Activated CD4-positive, alpha-beta T cell treated with anti-CD3 and anti-CD28 coated beads for 48 hours (primary cell): ENCODE measurements at places on chromosomes 11 and 22.
A peak's percentile ranks its signal among the peaks of the same experiment; 100 is the strongest.

DNA sequence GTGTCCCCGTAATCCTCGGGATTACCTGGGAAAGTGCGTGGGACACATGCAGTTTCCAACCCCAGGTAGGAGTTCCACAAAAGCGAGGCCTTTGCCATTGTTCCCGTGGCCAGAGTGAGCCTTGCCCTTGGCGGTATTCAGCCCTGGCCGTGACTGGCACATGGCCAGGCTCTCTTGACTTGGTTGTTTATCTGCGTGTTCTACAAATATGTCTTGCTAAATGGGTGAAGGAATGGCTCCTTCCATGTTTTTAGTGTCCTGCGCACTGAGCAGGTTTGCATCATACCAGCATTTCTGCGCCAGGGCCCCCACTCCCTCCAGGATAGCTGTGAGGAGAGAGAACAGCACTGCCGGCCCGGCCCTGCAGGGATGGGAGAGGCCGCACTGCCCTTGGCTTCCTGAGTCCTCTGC lies 20.0 kb downstream of the POLR3H start:
- DNase-seq = no peak

DNA sequence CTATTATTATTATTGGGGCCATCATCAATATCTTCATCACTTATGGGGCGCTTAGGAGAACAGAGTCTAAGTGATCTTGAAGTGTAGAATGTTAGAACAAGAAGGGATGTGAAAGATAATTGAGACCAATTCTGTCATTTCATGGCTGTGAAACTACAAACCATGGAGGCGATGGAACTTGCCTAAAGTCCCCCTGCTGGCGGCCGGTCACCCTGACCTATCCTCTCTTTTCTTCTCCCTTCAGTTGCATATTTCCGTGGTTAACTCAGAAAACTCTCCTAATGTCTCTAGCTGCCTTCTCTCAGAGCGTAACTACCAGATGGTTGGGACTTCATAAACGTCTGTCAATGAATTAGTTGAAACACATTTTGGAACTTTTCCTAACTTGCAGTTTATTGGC lies 6.6 kb upstream of the OR4B1 start:
- peak; percentile 9 for DNase-seq

GRCh38 chr11:99069856-99070444 lies 49.2 kb downstream of the CNTN5 start:
- DNase-seq = no peak

DNA sequence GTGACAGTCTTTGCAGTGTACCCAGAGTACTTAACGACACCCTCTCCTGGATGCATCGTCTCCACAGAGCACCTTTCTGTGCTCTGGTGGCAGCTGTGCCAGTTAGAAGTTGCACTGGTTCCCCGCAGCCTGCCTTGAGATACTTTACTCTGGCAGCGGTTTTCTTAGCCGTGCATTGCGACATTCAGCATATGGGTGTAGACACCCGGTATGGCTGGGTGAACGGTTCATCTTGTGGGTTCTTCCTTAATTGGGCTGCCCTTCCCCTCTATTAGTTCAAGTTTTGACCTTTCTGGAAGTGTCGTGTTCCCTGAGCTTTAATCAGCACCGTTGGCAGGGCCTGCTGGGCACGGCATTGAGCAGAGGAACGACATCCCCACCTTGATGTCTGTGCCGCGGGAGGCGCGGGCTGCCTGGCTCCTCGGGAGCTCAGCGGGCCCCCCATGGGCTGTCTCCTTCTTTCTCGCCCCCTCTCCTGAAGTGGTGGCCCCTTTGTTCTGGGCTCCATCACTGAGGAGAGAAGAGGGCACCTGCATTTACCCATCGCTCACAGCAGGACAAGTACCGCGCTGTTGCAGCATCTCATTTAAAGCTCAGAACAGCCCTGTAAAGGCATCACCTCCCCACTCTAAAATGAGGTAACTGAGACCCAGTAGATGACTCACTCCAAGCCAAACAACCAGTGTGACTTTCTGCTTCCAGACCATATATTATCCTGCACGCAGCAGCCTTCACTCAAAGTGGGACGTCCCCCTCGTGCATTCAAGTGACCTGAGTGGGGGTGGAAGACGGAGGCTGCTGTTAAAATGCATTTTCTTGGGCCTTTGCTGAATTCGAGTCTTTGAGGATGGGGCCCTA lies 13.3 kb downstream of the FAM83F start:
- no peak for DNase-seq

DNA sequence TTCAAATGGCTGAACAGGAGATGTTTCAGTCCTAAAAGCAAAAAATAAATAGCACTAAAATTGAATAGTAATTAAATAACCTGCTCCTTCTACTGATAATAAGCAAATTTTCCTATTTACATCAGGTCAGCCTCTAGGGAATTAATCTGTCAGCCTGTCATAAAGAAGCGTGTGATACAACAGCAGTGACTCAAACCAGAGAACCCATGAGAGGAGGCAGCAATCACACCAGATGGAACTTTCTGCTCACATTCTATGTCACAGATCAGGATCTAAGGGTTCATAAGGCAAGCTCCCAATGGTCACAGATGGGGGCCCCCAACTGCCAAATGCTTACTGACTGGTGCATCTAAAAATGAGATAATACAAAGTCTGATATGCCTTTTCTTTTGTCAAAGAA lies 41.1 kb downstream of the RBFOX2 start:
- no peak for DNase-seq

- DNase-seq = no peak
Measured at GRCh38 chr22:44802071-44802700, 49.8 kb downstream of the ARHGAP8 start.

DNA sequence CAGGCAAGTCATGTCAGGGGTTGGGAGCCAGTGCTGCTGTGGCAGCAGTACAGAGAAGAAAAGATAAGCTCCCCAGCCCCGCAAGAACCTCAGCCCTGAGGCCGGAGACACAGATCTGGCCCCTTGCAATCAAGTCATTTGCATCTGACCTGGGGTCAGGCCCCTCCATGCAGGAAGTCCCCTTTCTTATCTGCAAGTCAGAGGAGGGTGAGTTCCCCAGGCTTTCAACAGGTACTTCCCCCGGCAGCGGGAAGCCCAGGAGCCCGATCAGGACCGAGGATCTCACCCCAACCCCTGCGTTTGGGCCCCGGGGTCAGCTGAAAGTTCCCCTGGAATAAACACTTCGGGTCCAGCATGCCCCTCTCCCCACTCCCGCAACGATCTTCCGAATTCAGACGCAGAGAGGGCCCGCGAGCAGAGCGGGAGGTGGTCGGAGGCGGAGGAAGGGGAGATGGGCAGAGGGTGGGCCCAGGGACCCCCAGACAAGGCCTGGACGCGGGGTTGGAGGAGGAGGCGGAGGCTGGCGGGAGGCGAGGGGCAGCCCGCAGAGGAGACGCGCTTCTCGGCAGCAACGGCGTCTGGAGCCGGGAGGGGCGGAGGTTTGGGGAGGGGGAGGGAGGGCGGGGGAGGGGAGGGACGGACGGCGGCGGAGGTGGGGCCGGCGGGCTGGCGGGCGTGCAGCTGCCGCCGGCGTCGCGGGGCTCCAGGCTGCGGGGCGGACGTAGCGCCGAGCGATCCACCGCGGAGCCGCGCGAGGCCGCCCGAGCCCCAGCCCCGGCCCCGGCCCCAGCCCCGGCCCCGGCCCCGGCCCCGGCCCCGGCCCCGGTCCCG lies at the start of gene TSPAN18:
TSS of gene TSPAN18 (plus strand) at position 680 of the 831 bp plus-strand sequence. CDS start 179,455 bp downstream, outside the sequence.
- peak; percentile 26 for DNase-seq
